Activated naive CD4-positive, alpha-beta T cell (primary cell): ENCODE measurements at places on chromosomes 12 and 14.

GRCh38 chr12:83198291-83199015 is 511.7 kb downstream of the TMTC2 start:
- no peak for DNase-seq

DNA sequence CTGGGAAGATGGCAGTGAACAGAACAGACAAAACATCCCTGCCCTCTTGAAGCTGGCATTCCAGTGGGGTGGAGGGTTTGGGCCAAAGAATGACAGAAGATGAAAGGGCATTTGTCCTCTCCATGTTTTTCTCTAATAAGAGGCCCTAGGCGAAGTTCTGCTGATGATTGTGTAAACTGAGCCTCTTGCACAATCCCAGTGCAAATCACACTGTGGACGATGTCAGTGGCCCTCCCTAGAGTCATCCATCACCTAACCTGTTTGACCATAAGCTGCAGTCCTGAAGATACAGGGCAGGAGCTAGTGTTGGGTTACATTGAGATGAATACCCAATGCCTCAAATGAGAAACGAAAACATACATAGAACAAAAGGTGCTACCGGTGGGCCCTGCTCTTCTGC is 622.4 kb upstream of the TBX3 start:
- no peak for DNase-seq

DNA sequence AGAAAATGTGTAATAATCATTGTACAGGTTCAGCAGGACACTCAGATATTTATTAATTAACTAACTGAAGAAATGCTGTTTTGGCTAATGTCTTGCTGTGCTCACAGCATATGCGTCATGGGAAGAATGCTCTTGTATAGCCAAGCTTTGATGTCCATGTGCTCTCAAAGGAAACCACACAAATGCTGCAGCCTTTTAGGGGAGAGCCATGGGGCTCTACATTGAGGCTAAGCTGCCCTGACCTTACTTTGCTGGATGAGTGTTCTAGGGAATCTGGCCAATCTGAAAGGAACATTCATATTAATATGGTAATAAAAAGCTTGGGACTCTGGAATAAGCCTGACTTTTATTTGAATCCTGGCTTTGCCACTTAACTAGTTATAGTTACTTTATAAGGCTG is 9.5 kb upstream of the CRADD start:
- DNase-seq = no peak

GRCh38 chr14:62501021-62501750 is 544.1 kb downstream of the KCNH5 start:
- no peak for DNase-seq

DNA sequence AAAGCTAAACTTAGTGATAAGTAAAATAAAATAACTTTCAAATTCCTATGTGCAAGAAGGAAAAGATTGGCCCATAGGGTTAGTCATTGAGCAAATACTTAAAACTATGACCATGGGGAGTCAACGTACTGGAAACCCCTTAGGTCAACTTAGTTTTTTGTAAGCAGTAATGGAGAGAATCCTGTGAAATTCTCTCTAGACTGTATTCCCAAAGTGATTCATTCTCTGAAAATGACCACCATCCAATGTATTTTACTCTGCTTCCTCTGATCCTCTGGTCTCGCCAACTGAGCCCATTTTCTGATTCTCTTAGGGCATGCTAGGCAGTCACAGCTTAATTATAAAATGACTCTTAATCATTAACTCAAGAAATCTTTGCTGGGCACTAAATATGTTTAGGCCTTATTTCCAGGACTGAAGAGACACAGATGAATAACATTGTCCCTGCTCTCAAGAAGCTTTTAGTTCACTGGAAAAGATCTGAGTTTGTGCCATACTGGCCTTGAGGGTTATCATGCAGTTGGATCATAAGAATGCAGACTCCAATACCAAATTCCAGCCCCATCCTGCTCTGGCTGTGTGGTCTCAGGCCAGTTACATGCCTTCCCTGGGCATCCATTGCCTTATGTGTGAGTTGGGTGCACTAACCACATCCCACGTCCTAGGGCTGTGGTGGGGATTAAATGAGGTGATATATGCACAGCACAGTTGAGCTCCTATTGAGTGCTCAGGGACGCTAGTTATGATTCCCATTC is 732.4 kb downstream of the AACS start:
- no peak for DNase-seq

DNA sequence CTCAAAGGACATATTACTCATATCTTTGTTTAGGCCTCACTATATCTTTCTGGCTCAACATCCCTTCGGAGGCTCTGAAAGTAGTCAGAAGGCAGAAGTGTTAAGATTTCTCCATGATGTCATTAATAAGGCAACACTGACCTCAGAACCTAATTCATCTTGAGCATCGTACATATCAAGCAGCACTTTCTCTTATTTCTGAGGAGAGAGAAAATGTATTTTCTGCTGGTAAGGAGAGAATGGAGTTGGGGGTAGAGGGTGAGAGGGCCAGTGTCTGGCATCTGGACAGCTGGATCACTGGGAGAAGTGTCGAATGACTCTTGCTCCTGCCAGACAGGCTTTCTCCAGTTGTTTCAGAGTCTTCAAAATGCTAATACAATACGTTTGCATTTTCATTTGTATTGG is 213.2 kb upstream of the PRICKLE1 start:
- no peak for DNase-seq

- no peak for DNase-seq
Measured at GRCh38 chr14:97724265-97724731, 927.1 kb downstream of the VRK1 start.

- DNase-seq = no peak
Measured at GRCh38 chr14:49930720-49931119, 37.8 kb downstream of the ARF6 start.

DNA sequence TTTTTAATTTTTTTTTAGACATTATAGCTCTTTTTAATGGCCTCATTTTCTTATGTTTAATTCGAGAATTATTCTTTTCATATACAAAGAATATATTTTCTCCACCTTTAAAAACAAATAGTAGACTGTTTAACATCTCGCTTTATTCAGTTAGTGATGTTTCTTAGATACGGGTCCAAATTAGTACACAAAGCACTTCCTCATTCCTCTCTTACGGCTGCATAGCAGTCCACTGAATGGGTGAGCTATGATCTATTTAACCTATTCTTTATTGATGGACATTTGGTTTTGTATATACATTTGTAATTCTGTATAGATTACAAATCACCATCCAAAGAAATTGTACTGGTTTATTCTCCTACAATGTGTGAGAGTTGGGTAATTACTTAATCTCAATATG is 8.3 kb upstream of the GPR162 start:
- no peak for DNase-seq

- DNase-seq = no peak
Measured at GRCh38 chr12:27226407-27226929, 17.6 kb upstream of the STK38L start.

DNA sequence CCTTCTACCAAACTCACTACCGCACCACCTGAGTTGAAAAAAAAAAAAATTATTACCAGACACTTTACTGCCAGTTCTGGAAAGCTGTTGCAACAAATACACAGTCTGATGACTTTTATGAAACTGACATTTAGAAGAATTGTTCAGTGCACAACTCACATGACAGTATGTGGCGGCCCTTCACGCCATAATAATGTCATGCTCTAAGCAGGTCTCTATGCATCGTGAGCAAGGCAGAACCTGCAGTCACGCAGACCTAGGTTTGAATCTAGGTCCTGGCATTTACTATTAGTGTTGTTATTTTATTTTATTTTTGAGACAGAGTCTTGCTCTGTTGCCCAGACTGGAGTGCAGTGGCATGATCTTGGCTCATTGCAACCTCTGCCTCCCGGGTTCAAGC is 8.1 kb downstream of the MYL2 start:
- no peak for DNase-seq

DNA sequence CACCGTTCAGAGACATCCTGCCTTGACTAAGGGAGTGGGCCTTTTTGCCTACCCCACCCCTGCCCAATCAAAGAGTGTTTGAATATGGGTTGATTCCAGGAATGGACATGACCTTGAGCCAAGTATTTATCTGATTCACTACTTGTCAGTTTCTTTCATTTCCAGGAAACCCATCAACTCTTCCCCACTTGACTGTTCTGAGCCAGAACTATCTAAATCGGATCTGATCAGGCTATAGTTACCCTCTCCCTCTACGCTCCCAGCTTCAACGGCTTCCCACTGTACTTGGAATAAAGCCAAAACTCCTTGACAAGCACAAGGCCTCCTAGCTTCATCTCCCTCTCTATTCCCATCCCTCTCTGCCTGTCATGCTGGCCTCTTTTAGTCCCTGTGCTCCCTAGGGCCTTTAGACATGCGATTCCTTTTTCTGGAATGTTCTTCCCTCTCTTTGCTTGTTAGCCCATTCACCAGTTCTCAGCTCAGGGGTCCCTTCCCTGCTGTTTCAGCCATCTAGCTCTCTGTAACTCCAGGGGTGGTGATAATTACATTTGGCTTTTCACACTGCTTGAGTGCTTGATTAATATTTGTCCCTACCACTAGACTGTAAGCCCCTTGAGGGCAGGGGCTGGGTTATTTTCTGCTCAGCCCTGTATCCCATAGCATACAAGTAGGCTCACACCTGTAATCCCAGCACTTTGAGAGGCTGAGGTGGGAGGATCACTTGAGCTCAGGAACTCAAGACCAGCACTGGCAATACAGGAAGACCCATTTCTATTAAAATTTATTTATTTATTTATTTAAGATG is 5.5 kb upstream of the ITPK1 start:
- no peak for DNase-seq

DNA sequence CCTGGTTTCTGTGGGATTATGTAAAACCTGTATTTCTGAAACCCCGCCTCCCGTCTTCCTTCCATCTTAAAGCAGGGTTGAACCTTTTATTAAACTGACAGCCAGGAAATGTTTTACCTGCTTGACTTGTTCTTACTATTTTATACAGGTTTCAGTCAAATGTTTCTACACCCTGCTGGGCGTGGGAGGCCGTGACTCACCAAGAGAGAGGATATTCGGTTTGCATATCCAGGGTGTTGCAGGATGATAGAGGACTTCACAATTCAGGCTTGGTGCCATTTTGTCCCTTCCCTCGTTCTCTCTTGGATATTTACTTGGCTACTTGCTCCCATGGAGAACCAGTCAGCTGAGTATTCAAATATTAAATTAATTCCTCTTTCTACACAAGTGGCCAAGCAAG is 69.7 kb downstream of the ARF6 start:
- DNase-seq = no peak

GRCh38 chr14:99875836-99876235 is 82.6 kb downstream of the EML1 start:
- no peak for DNase-seq
